ENCODE measurements at places on chromosomes 2 and 18. TPM values are rescaled to one million over a fixed set of nuclear protein-coding genes. Genes with fewer than 3 reads are reported as not detected.

SLC19A3 gene
- not detected for total RNA-seq

CNDP1 gene
- not detected for total RNA-seq

GPR45 gene
- total RNA-seq: not detected

SPRED2 gene
- 25.6 TPM for total RNA-seq

SERPINB11 gene
- not detected for total RNA-seq

TMEM17 gene
- total RNA-seq: 0.87 TPM

MC5R gene
- not detected for total RNA-seq

MEP1B gene
- total RNA-seq: not detected

TNFRSF11A gene
- 0.56 TPM for total RNA-seq

ARID5A gene
- 82.7 TPM for total RNA-seq

DUSP2 gene
- total RNA-seq: 181 TPM

GPR35 gene
- total RNA-seq: 0.56 TPM

C2orf81 gene
- 9.8 TPM for total RNA-seq

GAD1 gene
- 0.62 TPM for total RNA-seq

DNA sequence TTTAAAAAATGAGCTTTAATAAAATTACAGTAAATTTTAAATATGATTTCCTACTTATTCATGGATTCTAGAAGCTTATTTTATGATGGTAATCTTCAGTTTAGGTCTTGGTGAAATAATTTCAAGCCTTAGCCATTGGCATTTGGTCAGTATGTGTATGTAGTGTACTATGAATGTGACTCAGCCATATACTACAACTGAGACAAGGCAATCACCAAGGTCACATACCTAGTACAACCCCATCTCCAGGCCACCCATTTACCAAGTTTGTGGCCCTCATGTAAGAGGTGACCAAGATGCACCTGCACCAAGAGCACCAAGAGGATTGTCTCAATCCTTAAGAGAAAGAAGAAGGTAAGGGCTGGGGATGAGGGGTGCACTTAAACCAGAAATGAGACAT is 54.8 kb upstream of the FRZB start:
- H3K4me3 ChIP-seq: no peak overlapping the region
- DNase-seq: no peak
- H3K36me3 ChIP-seq: no peaks in the 10 kb centered on the region
- H3K27ac ChIP-seq: 0 out of 2 replicates have a peak overlapping the region, but pooled peaks have one; percentile 6

DNA sequence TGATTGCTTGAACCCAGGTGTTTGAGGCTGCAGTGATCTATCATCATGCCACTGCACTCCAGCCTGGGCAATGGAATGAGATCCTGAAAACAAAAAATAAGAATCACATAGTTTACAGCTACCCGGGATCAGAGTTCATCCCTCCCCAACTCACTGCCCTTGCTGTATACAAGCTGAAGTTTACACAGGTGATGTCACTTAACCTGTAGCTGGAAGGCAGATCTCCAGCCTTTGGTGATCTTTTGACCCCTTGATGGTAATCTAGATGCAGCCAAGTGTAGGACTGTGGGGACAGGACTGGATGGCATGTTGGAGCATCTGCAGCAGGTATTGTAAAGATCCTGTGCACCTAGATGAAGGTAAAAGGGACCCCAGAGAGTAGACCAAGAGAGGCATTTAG is 66.7 kb upstream of the SLC14A2 start:
- no peak overlapping the region for H3K4me3 ChIP-seq
- DNase-seq: no peak
- H3K27me3 ChIP-seq: no peaks in the 10 kb centered on the region
- H3K36me3 ChIP-seq: no peaks in the 10 kb centered on the region
- H3K27ac ChIP-seq: no peak overlapping the region

- no peak overlapping the region for H3K27ac ChIP-seq
- H3K4me1 ChIP-seq: no peaks in the 10 kb centered on the region
- no peaks in the 10 kb centered on the region for H3K27me3 ChIP-seq
- no peak for DNase-seq
- no peak overlapping the region for H3K4me3 ChIP-seq
These were observed 14.4 kb downstream of the ELMOD3 start for GRCh38 chr2:85368921-85369320.

DNA sequence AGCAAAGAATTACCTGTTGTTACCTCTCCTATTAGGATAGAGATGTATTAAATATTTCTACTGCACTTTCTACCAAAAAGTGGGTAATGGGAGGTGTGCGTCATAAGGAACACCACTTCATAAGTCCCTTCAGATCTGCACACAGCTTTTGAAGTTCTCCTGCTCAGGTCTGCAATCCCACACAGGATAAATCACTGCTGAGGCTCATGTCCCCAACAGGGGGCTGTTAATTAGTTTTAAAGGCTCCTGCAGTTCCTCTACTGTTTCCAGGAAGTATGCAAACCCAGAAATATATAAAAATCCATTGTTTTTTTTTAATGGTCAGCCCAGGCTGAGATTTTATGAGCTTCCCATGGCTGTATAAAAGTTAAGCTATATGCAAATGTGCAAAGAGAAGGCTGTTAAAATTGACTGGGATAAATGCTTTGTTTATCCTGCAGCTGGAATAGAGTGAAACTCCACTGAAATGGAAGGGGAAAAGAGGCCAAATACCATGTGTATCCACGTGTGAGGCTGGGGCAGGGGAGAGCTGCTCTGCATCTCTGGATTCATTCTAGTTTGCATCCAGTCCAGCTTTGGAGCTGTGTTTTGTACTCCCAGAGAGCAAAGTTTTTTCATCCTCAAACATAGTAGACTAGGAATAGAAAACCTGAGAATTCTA is 903.7 kb downstream of the TDRD15 start:
- no peaks in the 10 kb centered on the region for H3K36me3 ChIP-seq
- no peaks in the 10 kb centered on the region for H3K4me1 ChIP-seq
- H3K27ac ChIP-seq: no peak overlapping the region
- H3K4me3 ChIP-seq: no peak overlapping the region
- H3K27me3 ChIP-seq: no peaks in the 10 kb centered on the region

GRCh38 chr18:21509062-21509461 is 91.4 kb downstream of the ESCO1 start:
- no peaks in the 10 kb centered on the region for H3K36me3 ChIP-seq
- no peak overlapping the region for H3K27ac ChIP-seq

GRCh38 chr18:9574473-9575115 is 39.8 kb downstream of the PPP4R1 start:
- no peak overlapping the region for H3K4me3 ChIP-seq
- no peaks in the 10 kb centered on the region for H3K4me1 ChIP-seq
- no peak for DNase-seq
- peaks cover 19% of the 10 kb centered on the region for H3K36me3 ChIP-seq

DNA sequence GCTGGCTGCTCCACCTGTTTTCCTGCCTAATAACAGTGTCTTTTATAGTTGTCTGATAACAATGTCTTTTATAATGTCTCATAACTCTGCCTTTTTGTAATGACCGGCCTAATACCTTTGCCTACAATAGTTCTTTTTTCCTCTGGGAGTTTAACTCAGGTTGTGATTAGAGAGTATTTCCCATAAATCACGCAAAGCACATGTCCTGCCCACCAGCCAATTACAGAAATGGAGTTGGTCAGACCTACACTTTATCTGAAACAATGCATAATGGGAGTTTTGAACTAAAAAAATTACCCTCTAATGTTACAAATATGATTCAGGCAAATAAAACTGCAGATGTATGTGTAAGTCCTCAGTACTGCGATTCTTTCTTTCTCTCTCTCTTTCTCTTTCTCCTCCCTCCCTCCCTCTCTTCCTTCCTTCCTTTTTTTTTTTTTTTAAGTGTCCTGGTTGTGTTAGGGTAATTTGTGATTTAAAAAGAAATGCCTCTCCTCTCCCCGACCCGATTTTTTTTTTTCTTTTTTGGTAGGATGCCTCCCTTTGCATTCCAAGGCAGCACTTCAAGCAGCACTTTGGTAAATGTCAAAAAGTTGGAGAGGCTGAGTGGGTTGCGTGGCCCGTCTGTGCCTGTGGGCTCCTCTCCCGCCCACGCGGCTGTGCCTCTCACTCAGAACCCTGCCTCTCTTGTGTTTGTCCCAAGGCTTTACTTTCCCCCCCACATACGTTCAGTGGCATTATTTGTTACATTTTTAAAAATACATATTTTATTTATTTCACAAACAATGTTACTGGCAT is 147.3 kb downstream of the AGAP1 start:
- H3K36me3 ChIP-seq: no peaks in the 10 kb centered on the region
- no peak for DNase-seq
- no peaks in the 10 kb centered on the region for H3K4me1 ChIP-seq
- H3K27ac ChIP-seq: no peak overlapping the region
- no peak overlapping the region for H3K4me3 ChIP-seq
- no peaks in the 10 kb centered on the region for H3K27me3 ChIP-seq

- no peaks in the 10 kb centered on the region for H3K4me1 ChIP-seq
- no peak overlapping the region for H3K4me3 ChIP-seq
- no peaks in the 10 kb centered on the region for H3K36me3 ChIP-seq
- no peaks in the 10 kb centered on the region for H3K27me3 ChIP-seq
- no peak for DNase-seq
These were observed 42.5 kb downstream of the LRRC30 start for GRCh38 chr18:7273301-7273921.

DNA sequence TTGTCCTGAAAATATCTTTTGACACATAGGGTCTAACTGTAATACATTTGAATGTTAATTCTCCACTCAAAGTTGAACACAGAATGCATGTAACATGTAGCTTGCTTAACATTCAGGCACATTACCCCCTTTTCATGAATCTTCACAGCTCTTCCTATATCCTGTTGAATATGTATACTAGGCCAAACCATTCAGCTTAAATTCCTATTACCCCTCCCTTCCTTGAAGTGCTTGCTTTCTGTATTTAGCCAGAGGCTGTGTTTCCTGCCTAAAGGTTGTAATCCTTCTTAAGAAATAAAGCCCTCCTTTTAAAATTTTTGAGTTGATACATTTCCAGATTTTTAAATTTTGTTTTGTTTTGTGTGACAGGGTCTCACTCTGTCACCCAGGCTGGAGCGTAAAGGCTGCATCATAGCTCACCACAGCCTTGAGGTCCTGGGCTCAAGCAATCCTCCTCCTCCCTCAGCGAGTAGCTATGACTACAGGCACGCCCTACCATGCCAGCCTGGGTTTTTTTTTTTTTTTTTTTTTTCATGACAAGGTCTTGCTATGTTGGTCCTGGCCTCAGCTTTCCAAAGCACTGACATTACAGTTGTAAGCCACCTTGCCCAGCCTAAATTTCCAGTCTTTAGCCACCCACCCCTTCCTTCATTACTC is 357.6 kb downstream of the DSC3 start:
- no peak overlapping the region for H3K4me3 ChIP-seq
- H3K4me1 ChIP-seq: no peaks in the 10 kb centered on the region
- no peak overlapping the region for H3K27ac ChIP-seq
- no peaks in the 10 kb centered on the region for H3K36me3 ChIP-seq
- H3K27me3 ChIP-seq: no peaks in the 10 kb centered on the region

- no peak for DNase-seq
- peaks cover 68% of the 10 kb centered on the region for H3K4me1 ChIP-seq
- no peaks in the 10 kb centered on the region for H3K27me3 ChIP-seq
- no peak overlapping the region for H3K4me3 ChIP-seq
These were observed 13.0 kb downstream of the SDC1 start for GRCh38 chr2:20211860-20212458.

- H3K27me3 ChIP-seq: no peaks in the 10 kb centered on the region
- no peak overlapping the region for H3K4me3 ChIP-seq
- H3K27ac ChIP-seq: no peak overlapping the region
- no peaks in the 10 kb centered on the region for H3K4me1 ChIP-seq
- no peaks in the 10 kb centered on the region for H3K36me3 ChIP-seq
These were observed 984 bp downstream of the TCF23 start for GRCh38 chr2:27149570-27150405.

GRCh38 chr18:55821219-55821618 is 233.2 kb upstream of the TCF4 start:
- no peak for DNase-seq
- no peaks in the 10 kb centered on the region for H3K27me3 ChIP-seq

DNA sequence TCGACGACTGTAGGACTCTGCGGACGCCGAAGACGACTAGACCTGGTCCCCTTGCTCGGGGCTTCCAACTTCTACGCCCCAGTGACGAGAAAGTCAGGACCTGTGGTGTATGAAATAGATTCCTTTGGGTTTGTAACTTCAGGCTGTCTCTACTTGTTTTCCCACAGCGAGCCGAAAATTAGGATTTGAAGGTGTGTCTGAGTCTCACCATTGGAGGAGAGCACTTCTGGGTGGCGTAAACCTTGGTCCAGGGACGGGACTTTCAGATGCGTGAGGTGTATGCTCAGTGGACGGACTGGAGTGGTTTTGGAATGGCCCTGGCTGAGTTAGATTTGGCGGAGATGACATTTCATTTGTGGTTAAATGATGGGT is 1.3 kb downstream of the BIRC6 start:
- no peaks in the 10 kb centered on the region for H3K27me3 ChIP-seq
- peak overlapping the region; percentile 88 for H3K4me3 ChIP-seq
- H3K4me1 ChIP-seq: peaks cover 4% of the 10 kb centered on the region
- DNase-seq: no peak
